ENCODE measurements at places on chromosomes 2 and 18.

DNA sequence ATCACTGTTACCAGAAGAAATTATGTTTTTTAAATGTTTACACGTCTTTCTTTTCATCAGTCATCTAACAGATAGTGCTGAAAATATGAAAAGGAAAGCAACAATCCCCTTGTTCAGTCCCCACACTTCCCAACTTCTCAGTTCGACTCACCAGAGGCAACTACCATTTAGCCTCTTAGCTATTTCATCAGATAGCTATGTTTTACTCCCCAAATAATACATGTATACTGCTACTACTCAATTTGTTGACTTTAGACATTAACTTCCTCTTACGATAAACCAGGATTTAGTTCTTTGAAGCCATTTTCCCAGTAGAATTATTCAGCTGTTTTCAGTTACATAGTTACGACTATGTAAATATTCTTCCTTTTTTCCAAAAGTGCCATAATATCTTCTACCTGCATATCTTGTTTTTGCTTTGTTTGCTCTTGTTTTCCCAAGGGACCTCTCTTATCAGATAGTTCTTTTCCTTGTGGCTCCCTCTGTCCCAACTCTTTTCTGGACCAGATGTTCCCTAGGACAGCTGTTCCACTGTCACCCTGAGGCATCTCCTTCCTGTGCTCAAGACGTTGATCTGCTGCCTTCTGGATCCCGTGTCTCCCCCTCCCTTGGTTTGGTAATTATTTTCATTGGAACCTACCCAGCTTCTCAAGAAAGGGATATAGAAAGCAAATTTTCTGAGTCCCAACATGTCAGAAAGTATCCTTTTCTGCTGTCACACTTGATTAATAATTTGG lies 289.3 kb upstream of the TANK start:
- no peak for DNase-seq

DNA sequence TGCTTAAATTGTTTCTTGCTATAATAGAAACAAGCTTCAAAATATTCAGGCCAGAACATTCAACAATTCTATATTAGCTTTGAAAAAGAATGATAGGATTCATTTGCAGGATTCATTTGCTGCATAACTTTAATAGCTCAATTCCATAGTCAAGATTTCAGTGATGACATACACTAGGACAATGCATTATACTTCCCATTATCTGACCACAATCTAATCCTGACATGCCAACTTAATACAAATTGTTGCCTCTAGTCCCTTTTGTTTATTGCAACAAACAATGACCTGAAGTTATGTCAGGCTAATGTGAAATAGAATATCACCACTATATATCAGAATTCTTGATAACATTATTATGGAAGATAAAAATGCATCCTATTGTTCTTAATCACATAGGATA lies 169.4 kb downstream of the DNAH7 start:
- DNase-seq: no peak

DNA sequence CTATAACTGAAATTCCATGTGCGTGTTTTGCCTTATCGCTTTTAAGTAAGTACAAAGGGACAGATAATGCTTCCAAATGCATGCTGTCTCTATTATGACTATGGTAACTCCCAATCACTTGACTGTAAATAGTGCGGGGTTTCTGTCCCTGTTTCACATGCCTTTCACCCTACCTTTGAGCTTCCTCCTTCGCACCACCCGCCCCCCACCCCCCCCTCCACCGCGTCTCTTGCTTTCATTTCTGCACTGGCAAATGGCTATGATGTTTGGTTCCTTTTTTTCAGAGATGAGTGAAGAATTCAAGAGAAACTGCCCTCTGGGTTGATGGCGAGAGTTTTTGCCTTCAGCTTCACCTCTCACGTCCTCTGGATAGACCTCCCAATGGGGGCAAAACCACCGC lies 25.0 kb upstream of the SPP2 start:
- no peak for DNase-seq

DNA sequence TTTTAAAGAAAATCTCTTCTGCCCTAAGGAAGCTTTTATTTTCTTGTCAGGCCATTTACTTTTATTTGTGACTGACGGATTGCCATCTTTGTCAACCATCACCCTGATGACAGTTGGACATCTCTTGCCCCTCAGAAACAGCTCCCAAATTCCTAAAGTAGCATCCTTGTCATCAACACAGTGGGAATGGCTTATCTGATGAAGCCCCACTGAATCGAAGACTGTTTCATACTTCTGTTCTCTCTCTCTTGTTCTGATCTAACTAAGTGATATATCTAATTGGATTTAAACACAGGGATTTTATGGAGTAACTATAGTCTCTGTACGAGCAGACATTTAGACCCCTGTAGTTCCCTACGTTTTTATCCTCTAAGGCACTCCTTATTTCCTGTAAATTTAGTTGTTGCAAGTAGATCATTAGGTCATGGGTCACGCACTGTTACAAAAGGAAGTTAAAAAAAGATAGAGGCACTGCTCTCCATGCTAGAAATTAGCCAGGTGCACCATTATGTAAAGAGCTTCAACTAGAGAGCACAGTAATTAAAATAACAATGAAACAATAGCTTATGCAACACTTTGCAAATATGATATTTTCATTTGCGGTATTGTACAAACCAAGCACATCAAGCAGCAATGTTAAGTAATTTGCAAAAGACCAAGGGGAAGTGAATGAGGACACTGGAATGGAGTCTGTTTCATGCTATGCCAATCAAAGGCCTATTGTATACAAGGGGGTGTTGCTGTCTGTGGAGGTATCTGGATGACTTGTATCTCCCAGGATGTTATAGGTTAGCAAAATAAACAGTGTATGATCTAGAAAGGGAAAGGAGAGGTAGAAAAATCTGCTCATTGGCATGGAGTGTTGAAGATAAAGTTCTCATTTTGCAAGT lies 284.7 kb downstream of the LRRTM1 start:
- peak; percentile 19 for DNase-seq

GRCh38 chr2:214995409-214995808 lies 143.0 kb downstream of the ABCA12 start:
- no peak for DNase-seq

DNA sequence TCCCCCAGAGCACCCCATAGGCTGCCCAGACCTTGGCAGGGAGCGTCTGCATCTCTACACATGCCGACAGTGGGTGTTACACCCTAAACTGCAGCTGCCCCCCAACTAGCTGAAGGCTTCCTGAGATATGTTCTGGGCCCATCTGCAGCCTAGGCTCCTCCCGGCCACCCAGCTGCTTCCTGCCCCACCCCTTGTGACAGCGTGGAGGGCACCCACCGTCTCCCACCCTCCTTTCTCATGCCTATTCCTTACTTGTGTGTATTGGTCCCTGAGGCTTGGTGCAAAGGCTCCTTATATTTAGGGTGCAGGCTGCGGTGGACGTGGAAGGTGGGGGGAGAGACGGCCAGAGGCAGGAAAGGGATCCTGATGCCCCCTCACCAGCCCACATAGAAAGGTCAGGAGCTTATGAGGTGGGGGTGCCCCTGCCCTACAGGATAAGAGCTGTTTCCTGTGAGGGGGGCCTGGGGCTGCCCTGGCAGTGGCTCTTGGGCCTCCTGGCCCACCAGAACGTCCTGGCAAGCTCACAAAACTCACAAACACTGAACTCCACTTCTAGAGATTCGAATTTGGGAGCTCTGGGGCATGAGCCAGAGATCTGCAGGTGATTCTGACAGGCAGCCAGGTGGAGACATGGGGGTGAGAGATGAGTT lies 7.3 kb upstream of the PROM2 start:
- no peak for DNase-seq

GRCh38 chr2:65228263-65228750 lies 676 bp downstream of the ACTR2 start:
- peak; percentile 24 for DNase-seq

- no peak for DNase-seq
These were observed 1.2 kb downstream of the SLC4A10 start for GRCh38 chr2:161625314-161625919.

DNA sequence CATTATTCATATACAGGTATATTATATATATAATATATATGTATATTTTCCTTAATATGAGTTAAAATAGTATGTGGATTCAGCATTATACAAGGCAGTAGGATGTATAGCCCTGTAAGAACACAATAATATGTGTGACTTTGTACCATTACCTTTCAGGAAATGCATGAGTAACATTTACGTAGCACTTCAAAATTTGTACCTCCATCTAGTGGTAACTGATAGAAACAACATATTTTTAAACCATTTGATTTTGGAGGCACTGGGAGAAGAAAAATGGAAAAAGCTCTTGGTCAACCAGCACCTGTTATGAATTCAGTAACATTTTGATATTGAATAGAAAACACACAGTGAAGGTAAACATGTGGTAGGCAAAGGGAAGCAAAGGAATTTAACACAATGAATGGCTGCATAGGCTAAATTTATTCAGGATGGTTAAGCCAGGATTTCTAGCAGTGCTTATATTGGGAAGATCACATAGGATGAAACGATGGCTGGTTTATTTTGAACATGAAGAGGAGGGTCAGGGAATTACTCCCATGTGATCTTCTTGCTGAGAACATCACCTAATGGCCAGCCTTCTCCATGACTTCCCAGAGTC lies 565.5 kb downstream of the CCDC85A start:
- DNase-seq: peak; percentile 13

- DNase-seq: no peak
These were observed 244.7 kb upstream of the MMADHC start for GRCh38 chr2:149832324-149832723.

GRCh38 chr2:15034246-15034645 lies 401.7 kb downstream of the LRATD1 start:
- DNase-seq: no peak

DNA sequence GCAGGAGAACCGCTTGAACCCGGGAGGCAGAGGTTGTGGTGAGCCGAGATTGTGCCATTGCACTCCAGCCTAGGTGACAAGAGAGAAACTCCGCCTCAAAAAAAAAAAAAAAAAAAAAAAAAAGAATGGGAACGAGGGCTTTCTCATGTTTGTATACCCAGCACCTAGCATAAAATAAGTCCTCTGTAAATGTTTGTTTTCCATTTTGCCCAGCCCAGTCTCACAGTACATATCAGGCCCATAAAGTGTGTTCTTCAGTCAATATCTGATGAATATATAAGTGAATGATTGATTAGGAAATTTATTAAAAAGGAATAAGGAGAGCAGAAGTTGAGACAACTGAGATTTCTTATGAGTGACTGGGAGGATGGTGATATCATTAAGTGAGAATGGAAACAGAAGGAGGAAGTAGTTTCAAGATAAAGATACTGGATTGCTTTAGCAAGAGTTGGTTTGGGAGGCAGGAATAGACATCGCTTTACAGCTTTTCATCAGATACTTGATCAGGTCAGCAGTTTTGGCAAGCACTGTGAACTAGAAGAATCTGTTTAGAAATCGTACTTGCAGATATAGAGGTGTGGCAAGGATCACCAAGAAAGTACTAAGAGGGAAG lies 327.5 kb downstream of the KIAA1328 start:
- DNase-seq: no peak

DNA sequence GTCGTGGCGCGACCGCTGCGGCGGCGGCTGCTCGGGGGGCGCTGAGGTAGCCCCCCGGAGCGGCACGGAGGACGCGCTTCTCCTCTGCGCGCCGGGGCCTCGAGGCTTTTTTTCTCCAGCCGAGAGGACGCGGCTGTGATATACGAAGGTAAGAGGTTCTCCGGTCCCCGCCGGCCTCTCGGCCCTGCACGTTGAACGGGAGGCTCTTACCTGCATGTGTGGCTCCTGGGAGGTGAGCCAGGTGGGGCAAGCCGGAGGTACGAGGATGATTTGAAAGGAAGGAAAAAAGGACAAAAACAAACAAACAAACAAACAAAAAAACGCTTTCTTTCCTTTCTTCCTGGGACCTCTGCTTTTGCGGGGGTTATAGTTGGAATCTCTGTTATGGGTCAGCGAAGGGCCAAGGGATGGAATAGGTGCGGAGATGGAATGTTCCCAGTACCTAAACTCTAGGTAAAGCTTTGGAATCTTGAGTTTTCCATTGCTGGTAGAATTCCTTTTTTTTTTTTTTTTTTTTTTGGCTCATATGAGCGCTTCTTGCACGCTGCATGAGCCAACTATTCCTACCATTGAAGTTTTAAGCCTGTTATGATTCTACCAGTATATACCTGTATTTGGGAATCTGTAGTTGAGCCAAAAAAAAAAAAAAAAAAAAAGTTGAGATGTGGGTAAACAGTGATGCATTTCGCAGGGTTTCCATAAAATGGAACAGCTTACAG lies 674 bp downstream of the PTPN4 start:
- DNase-seq: peak; percentile 51

DNA sequence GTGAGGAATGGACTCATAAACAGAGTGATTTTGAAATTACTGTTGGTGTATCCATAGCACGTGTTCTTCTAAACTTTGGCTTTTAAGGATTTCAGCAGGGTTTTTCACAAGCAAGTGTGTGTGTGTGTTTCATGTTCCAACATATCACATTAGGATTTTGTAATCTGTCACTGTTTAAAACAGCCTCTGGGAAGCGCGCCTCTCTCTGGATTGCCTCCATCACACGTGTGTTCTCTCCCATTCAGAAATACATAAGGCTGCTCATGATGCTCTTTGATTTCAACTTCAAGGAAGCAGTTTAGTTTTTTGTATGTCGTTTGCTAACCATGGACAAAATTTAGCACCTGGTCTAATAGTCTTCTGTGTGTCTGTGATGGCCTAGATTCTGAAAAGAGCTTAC lies 370.4 kb downstream of the MTX2 start:
- DNase-seq: no peak

DNA sequence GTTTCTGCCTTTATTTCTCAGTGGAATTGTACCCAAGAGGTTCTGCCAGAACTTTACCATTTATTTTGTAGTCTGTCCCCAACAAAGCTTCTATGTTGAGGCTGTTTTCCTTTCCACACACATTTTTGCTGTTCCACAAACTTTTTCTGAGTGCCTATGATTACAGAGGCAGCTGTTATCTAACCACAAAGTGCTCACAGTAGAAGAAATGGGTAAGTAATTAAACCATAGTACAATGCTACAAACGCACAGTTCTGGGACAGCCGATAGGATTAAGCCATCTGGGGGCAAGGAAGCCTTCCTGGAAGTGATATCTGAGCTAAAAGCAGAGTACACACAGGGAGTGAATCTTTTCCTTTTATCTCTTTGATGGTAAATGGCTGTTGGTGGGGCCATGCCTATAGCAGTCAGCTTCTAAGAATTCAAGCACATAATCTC lies 3.9 kb upstream of the MGAT4A start:
- DNase-seq: no peak

GRCh38 chr2:8587251-8587791 lies 94.5 kb upstream of the ID2 start:
- no peak for DNase-seq

DNA sequence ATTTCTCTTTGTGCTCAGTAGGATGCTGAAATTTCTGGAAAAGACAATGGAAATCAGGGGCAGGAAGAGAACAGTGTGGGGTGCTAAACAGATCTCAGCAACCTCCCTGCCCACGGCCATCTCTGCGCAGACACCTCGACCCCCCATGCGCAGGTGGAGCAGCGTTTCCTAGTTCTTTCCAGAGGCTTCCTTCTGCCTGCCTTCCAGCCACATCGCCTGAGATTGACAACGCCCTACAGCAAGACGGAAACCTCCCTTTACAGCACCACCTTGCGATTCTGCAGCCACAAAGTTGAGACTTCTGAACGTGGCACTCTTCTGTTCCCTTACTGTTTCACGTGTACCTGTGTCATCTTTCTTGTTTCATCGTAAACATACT lies 31.4 kb upstream of the CASP8 start:
- DNase-seq: no peak
